ENCODE measurements at places on chromosomes 4 and X.

- DNase-seq: no peak
Observed at GRCh38 chrX:19616016-19616415, 100.7 kb upstream of the MAP3K15 start.

- no peak for DNase-seq
Observed at GRCh38 chrX:37603938-37604409, 32.5 kb downstream of the LANCL3 start.

GRCh38 chr4:187615972-187616371, 379.6 kb upstream of the ZFP42 start:
- no peak for DNase-seq

DNA sequence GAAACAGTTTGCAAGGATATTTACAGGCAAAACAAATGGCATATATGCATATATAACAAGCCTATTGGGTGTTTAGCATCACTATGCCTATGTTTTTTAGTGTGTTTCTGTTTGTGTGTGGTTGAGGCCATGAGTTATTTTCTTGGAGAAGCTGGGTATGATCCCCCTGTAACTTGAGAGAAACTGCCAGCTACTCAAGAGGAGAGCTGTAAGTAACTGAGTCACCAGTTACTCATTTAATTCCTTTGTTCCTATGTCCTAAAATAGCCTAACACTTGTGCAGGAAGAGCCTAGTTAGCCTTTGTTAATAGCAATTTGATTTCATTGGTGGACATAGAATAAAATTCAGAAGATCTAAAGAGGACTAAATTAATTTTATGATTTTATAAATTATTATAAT, 79.1 kb downstream of the PWWP3B start:
- no peak for DNase-seq

DNA sequence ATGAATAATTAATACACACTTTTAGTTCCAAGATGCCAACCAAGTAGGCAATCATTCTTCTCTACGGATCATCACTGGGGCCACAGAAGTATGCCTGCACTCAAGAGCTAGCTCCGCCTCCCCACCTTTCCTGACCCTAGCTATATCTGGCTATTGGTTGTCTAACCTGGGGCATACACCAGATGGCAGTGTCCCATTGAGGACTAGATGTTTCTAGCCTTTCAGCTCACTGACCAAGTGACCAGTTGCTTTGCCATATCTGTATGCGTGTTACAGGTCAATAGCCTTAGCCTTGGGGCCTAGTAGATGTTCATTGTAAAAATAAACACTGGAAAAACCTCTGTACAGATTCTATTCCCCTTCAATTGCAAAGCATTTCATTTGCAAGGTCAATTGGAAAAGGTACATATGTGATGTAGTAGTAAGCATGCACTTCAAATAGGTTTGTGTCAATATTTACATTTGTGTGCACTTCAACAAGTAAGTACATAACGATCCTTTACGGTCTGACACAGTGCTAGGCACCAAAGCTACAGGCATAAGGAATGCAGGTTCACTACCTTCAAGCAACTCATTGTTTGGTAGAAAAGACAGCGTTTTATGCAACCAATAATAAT, 521.7 kb downstream of the PPARGC1A start:
- DNase-seq: no peak

GRCh38 chr4:127505203-127505602, 127.6 kb upstream of the INTU start:
- DNase-seq: no peak

DNA sequence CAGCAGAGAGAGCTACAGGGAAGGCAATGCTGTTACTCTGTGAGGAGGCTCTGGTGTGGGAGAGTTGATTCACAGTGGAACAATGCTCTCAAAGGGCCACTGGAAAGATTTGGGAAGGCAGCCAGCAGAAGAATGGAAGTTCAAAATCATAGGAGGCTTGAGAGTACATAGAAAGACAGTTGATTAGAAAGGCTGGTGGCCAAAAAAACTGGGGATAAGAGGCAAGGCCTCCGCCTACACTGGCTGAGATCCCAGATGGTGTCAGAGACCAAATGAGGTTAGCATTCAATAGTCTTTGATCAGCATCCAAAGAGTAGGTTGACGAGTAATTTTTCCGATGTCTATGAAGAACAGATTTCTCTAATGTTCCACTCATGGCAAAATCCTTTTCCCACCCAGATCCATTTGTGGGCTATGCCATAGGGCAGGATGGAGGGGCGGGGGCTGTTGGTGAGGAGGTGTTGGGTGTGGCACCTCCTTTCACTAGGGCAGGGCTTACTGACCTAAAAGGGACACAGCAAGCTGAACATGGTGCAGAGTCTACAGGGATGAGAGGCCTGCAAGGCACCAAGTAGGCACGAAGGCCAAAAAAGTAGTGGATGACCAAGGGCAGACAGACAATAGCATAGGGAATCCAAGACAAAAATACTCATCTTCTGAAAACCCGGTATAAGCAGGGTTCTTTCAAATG, 15.1 kb downstream of the TEC start:
- no peak for DNase-seq

- no peak for DNase-seq
Observed at GRCh38 chrX:43096830-43097229, 318.9 kb upstream of the PPP1R2C start.

DNA sequence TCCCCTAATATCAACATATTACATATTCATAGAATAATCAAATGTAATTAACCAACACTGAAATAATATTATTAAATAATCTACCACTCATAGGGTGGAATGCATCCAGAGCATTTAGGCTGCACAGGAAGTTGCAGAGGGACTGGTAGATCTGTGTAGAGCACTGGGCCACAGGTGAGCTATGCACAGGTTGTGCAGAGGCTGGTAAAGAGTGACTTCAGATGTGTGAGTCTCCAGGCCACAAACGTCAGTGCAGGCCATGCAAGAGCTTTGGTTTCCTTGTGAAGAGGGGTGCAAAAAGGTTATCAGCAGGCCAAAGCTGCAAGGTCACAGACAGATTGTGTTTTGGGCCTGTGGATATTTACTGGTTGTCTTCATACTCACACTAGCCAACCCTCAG, 25.5 kb upstream of the MANBA start:
- no peak for DNase-seq

DNA sequence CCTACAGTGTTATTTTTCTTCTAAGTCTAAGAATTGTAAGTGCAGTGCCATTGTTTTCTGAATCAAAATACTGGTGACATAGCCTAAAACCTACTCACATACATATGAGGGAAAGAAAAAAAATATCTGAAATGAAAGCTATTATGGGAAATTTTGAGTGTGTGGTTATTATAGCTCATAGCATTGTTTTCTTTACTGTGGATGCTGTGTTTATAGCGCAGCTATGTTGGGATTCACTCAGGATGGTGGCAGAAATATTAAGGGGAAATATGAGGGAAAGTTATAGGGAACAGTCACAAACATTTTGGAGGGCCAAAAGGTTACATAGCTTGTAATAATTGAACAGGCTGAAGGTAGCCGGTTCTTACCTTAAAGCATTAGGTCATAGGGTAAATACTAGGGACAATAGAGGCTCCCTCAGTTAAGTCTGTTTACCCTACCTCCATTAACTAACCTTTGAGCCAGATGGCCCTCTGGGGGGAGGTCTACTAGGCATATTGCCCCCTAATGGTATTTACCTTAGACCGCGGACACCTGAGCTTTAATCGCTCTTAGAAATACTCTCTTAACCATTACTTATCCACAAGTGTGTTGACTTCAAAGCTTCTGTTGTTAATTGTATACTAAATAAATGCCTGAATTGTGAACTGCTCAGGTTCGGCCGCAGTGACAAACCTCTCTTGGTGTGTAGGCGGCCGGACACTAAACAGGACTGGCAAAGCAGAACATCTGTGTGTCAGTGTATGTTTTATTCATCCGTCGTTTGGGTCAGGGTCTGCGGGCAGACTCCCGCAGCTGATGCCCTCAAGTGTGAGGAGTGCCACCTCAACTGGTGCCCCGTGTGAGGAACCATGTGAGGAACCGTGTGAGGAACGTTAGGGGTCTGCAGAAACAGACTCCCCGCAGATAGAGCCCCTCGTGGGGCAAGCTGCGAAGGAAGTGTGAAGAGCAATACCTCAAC, 21.3 kb upstream of the SULT1B1 start:
- DNase-seq: no peak

- no peak for DNase-seq
Observed at GRCh38 chrX:68748030-68748429, 80.8 kb upstream of the EFNB1 start.

GRCh38 chrX:81377329-81377728, 175.4 kb downstream of the SH3BGRL start:
- DNase-seq: no peak

DNA sequence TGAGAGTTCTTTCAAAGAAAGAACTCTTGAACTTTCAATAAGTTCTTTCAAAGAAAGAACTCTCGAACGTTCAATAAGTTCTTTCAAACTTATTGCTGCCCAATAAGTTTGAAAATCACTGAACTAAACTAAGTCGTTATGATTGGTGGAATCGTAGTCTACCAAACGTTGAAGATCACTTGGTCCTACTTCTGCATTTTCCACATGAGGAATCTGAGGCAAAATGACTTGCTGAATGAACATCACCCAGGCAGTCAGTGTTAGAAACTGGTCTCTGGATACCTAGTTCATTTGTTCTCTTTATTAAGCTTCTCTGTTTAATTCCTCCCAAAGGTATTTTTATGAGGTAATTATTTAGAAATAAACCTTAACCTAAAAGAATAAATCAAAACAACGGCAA, 7.1 kb upstream of the CNOT6L start:
- DNase-seq: no peak

GRCh38 chr4:67723949-67724348, 23.0 kb upstream of the UBA6 start:
- no peak for DNase-seq

DNA sequence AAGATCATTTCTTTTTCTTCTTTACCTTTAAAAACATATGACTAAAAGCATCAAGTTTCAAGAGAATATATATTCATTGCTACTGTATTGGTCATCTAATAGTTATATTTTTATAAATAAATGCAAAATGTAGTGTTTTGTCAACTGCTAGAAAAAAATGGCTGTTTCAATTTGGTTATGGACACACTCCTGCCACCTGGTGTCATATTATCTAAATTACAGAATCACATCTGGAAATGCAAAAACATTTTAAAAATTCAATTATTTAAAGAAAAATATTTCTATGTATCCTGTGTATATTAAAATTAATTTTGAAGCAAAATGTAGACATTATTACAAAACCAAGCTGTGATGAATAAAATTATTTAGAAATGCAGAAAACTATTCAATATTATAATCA, 329.4 kb upstream of the PCDH18 start:
- no peak for DNase-seq

- no peak for DNase-seq
Observed at GRCh38 chr4:28890949-28891775, 1829.0 kb upstream of the PCDH7 start.

- DNase-seq: peak; percentile 81
Observed at GRCh38 chr4:98928131-98928504, 815 bp downstream of the EIF4E start.

GRCh38 chr4:185112104-185112503, 31.0 kb upstream of the SLC25A4 start:
- no peak for DNase-seq

- no peak for DNase-seq
Observed at GRCh38 chr4:39205476-39205875, 23.1 kb downstream of the WDR19 start.

DNA sequence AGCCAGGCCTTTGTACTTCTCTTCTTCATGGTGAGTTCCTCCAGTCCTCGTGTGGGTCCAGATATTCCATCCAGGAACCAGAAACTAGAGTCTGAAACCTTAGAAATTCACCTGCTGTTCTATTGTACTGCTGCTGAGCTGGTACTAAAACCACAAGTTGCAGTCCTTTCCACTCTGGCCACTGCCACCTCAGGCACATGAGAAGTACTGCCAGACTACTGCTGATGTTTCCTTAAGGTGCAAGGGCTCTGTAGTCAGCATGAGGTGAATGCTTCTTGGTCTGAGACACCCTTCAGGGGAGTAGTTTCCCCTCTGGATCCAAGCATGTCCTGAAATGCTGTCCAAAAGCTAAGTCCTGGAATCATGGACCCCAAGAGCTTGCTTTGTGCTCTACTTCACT, 399.6 kb upstream of the CT83 start:
- DNase-seq: no peak

GRCh38 chr4:74768857-74769525, 25.3 kb downstream of the BTC start:
- no peak for DNase-seq

GRCh38 chr4:47002580-47002979, 9.2 kb upstream of the GABRA4 start:
- no peak for DNase-seq

DNA sequence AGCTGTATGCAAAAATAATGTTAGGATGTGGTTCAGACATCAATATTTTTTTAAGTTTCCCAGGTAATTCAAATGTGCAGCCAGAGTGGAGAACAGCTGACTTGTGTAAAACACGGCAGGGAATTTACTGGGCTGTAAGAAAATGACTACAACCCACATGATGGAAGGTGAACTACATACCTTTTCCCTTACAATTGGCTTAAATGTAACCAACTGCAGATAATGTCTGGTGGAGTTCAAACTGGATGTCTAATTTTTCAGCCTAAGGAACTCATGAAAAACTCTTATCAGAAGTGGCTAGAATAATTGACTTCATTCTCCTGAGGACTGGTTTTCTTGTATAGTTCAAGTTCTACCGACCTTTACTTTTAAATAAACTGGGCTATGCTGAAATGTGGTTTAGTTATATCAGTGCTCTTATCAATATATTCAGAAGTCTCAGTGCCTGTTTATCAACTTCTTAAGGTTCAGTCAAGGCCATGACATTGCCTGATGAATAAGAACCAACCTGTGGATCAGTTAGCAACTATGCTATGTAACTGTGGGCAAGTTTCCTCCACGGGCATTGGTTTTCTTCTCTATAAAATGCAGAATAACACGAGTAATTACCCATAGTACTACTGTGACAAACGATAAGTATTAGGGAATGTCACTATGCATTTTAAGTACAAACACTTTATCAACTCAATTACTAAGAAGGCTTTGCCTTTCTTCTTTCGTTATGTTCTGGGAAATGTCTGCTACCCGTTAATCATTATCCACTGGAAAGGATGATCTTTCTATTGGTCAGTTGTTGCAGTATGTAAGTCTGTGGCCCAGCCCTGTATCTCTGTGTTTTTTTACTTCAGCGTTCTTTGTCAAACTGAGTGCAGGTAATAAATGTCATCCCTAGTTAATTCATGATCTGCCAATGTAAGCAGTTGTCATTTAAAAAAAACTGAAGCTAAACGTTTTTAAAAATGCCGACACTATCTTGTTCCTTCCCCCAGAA, 181.6 kb downstream of the PCDH7 start:
- DNase-seq: no peak

DNA sequence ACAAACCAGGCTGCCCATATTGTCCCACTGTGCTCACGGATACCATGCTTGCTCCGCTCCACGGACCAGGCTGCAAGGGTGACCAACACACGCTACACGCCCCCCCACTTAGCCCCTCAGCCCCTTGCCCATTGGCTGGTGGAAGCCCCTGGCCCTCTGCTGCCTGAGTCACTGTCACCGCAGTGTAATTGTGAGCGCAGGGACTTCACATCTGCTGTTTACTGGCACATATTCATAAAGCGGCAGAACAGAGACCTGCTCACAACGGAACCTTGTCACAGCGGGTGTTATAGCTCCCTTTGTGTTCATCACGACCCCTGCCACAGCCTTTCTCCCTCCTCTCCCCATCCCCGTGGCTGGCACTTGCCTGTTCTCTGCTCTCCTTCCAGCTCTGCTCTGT, 83.7 kb downstream of the PSAPL1 start:
- DNase-seq: no peak

Data from activated CD8-positive, alpha-beta T cell treated with anti-CD3 and anti-CD28 coated beads, Interleukin-2, amount 10 ng/mL, durations not matched to agents 7 days and 5 days (primary cell).